ENCODE measurements at places on chromosomes 3 and 15.

DNA sequence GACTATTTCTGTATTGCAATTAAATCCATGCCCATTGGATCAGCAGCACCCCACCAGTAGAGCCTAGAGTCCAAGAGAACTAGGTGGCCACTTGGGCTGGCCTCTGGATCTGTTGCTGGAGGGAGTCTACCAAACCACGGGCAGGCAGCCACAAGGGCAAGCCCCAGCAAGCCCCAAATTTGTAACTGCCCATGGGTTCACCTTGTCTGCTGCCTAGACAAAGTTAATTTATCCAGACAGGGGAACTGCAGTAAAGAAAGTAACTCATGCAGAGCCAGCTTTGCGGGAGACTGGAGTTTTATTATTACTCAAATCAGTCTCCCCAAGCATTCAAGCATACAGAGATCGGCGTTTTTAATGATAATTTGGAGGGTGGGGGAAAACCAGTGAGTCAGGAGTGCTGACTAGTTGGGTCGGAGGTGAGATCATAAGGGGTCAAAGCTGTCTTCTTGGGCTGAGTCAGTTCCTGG is 74.0 kb upstream of the TERB2 start:
- no peak for DNase-seq

DNA sequence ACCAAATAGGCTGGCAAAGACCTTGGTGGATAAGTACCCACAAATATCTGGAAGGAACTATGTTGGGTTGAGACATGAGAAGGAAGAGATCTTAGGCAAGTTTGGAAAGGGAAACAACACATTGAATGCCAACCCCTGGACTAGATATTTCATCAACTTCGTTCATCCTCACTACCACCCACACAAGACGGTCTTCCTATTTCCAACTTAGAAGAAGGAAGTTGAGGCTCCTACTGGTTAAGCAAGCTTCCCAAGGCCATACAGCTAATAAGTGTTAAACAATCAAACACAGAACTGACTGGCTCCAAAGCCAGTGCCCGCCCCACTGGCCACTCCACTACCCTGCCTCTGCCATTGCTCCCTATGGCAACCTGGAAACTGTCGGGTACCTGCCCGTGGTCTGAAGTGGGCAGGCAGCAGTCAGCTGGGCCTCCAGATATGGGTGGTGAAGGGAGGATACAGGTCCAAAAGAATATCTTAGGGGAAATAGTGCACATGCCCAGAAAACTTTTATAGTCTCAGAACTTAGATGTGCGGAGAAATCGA is 94.9 kb downstream of the LIPC start:
- no peak for DNase-seq

- no peak for DNase-seq
Observed at GRCh38 chr3:13092621-13093617, 19.7 kb upstream of the IQSEC1 start.

- DNase-seq, result no peak
Observed at GRCh38 chr3:8838234-8838633, 68.8 kb upstream of the OXTR start.

DNA sequence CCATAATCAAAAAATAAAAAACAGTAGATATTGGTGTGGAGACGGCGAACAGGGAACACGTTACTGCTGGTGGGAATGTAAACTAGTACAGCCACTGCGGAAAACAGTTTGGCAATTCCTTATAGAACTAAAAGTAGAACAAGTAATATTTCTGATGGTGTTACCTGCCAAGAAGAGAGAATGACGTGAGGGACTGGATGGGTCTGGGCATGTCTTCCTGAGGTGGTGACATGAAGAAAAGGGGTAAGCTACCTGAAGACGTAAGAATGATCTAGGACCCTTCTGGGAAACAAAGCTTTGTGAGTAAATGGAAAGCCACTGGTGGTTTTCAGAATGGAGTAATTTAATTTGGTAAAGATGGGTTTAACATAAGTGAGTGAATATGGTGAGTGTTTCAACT is 19.4 kb upstream of the PLOD2 start:
- no peak for DNase-seq

GRCh38 chr15:73355612-73356265 is 13.0 kb downstream of the HCN4 start:
- no peak for DNase-seq

DNA sequence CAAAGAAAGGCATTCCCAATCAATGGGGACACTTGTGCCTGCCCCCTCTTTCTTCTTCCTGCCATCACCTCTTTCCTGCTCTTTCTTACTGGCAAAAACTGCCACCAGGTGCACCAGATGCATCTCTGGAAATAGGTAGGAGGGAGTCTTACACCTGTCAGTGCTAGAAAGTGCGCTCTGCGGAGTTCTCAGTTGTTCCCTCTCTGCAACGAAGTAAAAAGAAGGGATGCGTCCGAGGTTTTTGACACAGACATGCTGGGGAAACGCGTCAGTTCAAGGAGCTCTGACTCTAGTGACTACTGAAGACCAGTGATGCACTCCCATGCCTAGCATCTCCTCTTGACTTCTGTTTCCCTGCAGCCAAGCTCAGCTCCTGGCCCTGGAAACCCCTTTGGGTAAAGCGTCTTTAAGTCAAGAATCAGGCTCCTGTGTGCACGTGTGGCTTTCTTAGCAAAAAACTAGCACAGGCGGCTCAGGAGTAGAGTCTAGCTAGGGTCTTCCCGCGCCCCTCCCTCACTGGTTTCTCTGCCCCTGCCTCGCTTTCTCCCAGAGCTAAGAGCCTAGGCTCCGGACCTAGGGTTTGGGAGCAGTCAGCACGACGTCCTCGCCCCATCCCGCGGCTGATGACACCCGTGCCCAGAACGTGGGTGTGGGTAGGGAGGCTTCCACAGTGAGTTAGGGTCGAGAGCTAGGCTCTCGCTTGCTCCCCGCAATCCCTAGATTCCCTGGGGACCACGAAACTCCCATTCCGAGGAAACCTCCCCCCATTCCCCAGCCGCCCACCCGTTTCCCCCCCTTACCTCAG is 564 bp upstream of the GRM7 start:
- no peak for DNase-seq
